Activated T-cell treated with anti-CD3 and anti-CD28 coated beads, Interleukin-2, amount 50 U/mL, for 24 hours (primary cell): ENCODE measurements at places on chromosomes 13 and 19.

- DNase-seq = peak; percentile 69
Measured at GRCh38 chr19:16660763-16661479, at the start of gene TMEM38A. Gene TMEM38A, plus strand, starts transcription at chr19:16661139. Its CDS starts 79 bp downstream, at chr19:16661218.

DNA sequence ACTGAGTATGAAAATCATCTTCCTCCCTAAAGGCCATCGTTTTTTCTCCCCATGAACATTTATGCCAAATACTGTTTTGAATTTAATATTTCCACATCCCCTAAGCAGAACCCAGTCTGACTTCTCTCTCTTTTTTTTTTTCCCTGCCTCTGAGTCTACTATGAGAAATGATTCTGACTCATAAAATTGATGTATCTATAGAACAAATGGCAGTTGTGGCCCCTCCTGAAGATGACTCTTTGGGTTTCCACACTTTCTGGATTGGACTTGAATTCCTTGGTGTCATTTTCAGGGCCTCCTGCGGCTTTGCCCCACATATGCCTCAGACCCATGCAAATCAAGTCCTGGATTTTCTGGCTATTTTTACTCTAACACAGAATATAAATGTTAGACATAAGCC is 22.7 kb upstream of the NAXD start:
- no peak for DNase-seq

DNA sequence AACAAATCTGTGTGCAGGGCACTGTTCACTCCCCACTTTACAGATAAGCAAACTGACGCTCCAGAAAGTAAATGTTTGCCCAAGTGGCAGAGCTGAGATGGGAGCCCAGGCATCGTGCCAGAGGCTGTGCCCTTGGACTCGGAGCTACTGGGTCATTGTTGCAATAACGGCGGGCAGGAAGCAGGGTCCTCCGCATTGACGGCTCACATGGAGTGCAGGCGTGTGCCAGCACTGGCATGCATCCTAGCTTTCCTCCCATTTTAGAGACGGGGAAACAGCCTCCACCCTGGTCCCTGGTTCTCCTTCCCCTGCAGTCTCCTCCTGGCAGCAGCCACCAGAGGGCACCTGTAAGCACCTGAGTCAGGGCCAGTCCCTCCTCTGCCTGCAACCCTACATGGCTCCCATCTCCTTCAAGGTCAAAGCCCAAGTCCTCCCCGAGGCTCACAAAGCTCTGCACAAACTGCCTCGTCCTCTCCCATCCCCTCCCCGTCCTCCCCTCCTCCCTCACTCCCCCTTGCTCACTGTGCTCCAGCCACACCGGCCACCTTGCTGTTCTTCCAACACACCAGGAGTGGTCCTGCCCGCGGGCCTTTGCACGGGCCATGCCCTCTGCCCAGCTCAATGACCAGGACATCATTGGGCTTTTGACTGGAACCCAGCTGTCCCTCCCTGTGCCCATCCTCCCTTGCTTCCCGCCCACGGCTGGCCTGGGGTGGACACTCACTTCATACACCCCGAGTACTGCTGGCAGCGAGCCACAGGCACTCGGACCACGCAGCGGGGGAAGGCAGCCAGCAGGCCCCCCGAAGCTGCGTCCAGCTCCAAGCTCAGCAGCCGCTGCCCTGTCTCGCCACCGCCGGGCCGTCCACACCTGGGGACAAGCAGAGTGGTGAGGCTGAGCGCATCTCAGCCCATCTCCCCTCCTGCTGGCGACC is 7.7 kb upstream of the LRG1 start:
- DNase-seq = no peak

DNA sequence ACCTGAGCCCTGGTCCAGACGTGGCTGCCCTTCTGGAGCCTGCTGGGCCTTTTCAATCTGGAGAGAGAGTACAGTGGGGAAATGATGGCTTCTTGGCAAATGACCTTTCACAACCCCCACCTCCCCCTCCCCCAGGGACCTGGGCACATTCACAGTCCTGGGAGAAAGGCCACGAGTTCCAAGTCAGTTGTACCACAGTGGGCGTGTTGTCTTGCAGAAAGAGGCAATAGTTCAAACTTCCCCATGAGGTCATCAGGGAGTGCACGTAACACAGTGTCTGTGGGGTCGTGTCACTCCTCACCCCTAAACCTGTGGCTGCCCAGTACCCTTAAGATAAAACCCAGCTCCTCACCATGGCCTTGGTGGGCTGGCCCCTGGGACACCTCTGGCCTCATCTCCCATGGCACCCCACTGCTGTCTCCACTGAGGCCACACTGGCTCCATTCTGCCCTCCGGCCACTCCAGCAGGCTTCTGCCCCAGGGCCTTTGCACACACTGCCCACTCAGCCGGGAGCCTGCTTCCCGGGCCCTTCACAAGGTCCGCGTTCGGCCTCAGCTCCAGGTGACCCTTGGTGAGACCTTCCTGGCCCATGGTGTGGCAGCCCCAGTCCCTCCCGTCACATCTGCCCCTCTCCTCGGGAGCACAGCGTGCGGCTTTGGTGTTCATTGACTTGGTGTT is 13.3 kb downstream of the PLIN4 start:
- no peak for DNase-seq

- DNase-seq = peak; percentile 68
Measured at GRCh38 chr19:40217934-40218890, at the start of gene TTC9B. Gene TTC9B, minus strand, starts transcription at chr19:40218384. Its CDS starts 3 bp downstream, at chr19:40218381.

DNA sequence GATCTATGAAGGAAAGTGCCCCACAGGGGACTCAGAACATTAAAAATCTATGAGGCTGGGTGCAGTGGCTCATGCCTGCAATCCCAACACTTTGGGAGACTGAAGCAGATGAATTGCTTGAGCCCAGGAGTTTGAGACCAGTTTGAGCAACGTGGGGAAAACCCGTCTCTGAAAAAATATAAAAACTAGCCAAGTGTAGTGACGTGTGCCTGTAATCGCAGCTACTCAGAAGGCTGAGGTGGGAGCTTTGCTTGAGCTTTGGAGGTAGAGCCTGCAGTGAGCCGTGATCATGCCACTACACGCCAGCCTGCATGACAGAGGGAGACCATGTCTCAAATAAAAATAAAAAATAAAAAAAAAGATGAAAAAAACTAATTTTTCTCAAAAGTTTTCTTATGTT is 1070.6 kb downstream of the PCDH9 start:
- DNase-seq = no peak

DNA sequence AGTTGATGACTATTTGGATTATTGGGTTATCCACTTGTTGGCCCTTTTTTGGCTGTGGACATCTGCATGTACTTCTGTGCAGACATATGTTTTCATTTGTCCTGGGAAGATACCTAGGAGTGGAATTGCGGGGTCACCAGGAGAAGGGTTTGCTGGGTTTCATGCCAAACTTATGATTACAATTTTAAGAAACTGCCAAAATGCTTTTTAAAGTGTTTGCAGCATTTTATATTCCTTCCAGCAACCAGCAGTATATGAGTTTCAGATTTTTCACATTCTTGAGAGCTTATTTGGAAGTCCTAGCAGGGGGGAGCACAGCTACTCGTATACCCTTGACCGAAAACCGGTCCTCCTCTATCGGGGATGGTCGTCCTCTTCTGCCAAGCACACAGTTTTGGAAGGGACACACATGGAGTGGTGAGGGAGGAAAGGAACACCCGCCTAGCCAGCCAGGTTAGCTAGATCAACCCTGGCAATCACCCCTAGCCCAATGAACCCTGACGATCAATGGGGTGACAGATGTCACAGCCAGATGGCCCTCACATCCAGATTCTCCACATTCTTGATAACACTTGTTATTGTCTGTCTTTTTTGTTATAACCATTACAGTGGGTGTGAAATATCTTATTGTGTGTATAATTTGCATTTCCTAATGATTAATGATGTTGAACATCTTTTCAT is 26.7 kb upstream of the RNF113B start:
- DNase-seq = no peak

GRCh38 chr19:30385174-30385573 is 13.0 kb downstream of the ZNF536 start:
- no peak for DNase-seq

DNA sequence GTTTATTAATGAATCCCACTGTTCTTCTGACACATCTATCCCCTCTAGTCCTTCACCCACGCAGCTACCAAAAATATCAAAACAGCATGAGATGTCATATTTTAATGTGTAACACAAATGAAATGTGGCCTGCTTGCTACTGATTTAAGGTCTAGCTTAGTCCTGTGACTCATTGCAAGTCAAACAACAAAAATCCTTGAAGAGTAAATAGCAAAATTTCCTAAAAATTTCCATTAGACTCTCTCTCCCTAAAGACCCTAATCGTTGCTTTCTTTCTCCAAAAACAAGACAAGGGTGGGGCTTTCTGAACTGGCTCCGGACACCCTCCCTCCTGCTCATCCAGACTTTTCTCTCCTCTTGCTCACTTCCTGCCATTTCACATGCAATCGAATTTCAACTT is 99.9 kb upstream of the IPO5 start:
- DNase-seq = no peak

GRCh38 chr19:41325947-41326706 is 16.2 kb downstream of the CCDC97 start:
- DNase-seq = no peak

- DNase-seq = no peak
Measured at GRCh38 chr13:51760592-51760991, 43.4 kb downstream of the DHRS12 start.

DNA sequence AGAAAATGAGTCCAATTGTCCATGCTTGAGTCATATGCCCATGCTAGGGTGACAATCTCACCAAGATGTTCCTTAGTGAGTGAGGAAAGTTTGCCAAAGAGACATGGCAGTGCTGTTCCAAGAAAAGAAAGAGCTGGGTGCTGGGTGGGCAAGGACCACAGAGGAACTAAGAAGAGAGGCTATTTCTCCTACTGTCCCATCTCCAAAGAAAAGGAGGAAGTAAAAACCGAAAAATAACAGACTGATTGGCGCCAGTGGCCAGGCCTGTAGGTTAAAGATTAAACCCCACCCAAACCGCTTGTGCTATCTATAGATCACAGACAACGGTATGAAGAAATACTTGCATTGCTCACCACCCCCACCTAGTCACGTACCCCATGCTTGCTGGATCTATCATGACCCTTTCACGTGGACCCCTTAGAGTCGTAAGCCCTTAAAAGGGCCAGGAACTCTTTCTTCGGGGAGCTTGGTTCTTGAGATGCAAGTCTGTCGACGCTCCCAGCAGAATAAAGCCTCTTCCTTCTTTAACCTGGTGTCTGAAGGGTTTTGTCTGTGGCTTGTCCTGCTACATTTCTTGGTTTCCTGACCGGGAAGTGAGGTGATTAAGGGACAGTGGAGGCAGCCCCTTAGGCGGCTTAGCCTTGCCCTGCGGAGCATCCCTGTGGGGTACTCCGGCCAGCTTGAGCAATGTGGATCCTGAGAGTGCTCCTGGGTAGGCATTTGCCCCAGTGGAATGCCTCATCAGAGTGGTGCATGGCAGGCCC is 606.5 kb downstream of the UQCRFS1 start:
- no peak for DNase-seq

DNA sequence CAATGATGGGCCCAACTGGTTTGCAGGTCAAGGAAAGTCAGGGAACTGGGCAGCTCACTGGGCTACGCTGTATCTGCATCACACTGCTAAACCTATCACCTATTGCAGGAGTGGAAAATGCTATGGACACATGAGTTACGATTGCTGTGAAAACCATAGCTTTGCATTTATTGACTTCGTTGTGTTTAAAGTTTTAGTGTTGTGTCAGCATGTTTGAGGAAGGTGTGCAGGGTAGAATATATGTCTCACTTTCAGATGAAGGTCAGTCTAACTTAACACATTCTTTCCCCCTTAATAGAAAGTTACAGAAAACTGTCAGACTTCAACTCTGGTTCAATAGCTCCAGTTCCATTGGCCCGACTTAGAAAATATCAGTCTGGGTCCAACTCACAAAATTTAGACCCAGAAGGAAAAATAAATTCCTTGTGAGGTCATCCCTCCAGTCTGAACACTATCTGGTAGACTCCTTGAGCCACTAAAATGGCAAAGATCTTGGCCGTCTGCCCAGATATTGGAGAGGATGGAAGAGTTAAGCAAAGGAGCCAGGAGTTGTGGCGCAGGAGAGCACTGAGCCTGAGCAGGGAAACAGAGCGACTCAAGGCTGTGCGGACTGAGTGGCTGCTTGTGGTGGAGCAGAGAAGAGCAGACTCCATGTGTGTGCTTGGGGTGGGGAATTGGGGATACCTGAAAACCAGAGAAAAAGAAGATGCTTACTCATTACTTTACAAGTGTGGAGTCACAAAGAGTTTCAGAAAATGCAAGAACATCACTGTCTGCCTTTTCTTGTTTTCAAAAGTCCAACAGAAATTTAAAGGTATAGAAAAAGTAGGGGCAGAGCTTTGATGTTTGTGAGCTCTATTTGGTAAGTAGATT is 518.5 kb downstream of the FGF9 start:
- no peak for DNase-seq

- DNase-seq = no peak
Measured at GRCh38 chr19:23263870-23264590, 13.8 kb upstream of the ZNF724 start.

DNA sequence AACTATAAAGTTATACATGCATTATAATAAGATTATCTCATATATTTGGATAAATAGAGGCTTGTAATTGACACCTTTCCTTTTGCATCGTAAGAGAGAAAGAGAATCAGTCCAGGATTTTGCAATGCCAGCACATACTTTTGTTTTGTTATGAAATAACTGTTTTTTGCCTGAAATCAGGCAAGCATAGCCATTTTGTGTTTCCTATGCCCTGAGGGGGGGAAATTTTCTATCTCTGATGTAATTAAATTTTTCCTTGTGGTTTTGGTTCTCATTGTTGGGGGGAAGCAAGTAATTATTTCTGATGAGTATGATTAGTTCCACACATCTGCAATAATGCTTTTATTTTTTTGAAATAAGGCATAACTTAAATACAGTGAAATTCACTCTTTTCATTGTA is 229.4 kb downstream of the NDFIP2 start:
- DNase-seq = no peak

- DNase-seq = no peak
Measured at GRCh38 chr19:47058621-47059022, 10.2 kb upstream of the TMEM160 start.

GRCh38 chr13:39895254-39895653 is 239.8 kb downstream of the COG6 start:
- no peak for DNase-seq

- DNase-seq = no peak
Measured at GRCh38 chr19:32373585-32374295, 28.3 kb downstream of the ZNF507 start.

- no peak for DNase-seq
Measured at GRCh38 chr19:48436586-48436985, 9.2 kb upstream of the GRWD1 start.

DNA sequence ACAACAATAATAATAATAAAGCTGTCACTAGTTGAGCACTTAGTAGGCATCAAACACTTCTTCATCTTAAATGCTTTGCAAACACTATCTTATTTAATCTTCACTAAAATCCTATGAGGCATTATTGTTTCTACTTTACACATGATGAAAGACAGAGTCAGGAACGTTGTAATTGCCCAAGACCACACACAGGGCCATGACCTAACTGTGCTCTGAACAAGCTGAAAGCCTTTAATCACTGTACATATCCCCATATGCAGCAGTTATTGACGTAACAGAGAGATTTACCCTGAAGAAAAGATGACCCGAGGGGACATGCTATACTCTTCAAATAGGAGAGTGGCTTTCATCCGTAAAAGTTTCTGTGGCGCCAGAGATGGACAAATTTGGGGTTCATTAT is 53.0 kb downstream of the SACS start:
- DNase-seq = no peak
